Activated CD4-positive, alpha-beta T cell treated with anti-CD3 and anti-CD28 coated beads, Interleukin-2, amount 50 U/mL, for 16 hours (primary cell): ENCODE measurements at places on chromosomes 13 and 19.
A peak's percentile ranks its signal among the peaks of the same experiment; 100 is the strongest.

GRCh38 chr13:53214433-53214832 lies 185.8 kb downstream of the OLFM4 start:
- DNase-seq, result no peak

- no peak for DNase-seq
Observed at GRCh38 chr19:15107061-15108010, at the start of gene SYDE1. Gene SYDE1, plus strand, starts transcription at chr19:15107401. Its CDS starts 33 bp downstream, at chr19:15107434.

DNA sequence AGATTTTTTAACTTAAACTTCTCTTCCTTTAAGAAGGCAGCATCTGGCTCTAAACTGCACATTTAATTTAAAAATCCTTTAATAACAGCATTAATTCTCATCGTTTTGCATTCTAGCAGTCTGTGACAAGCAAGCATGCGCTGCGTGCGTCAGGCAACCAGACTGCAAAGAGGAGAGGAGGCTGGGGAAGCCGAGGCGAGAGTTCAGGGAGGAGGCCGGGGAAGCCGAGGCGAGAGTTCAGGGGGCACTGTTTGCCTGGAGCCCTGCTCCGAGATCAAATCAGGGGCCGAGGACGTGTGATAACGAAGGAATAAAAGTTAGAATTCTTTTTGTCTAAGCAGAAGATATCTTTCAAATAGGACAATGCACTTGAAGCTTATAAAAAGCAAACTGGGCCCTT lies 435.7 kb downstream of the EFNB2 start:
- no peak for DNase-seq

- no peak for DNase-seq
Observed at GRCh38 chr19:11566164-11566563, 7.1 kb upstream of the ELOF1 start.

- no peak for DNase-seq
Observed at GRCh38 chr19:41811036-41811435, 14.6 kb downstream of the CEACAM3 start.

DNA sequence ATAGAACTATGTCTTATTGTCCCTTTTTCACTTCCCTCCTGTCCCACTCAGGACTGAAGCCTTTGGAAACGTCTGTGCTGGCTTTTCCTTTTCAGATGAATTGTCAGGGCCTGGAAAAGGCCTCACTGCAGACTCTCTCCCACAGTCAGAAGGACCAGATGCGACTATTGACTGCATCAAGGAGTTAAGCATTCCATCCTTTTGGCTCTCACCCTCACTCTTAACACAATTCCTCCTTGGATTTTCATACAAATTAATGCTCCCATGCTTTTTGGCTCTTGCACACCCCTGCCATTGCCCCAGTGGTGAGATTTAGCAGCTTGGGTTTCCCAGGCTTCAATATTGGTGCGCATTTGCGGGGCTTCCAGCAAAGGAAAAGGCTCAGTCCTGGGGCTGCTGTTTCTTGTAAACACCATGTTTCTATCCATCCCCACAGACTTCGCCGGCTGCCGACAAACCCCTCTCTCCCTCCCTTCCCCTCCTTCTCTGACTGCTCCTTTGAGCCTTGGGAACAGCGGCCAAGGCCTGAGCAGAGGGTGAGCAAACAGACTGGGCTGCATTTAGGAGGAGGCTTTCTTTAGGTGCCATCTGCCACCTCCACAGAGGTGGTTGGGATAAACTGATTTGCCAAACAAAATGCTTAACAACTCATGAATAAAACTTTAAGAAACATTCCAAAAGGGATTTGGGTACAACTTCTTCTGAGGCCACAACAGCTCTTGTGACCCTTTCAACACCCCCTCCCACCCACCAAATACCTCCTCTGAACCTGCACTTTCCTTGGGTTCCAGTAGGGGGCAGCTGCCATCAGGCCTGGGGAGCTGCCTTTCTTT lies 48.6 kb upstream of the PCDH8 start:
- DNase-seq, result peak; percentile 18

DNA sequence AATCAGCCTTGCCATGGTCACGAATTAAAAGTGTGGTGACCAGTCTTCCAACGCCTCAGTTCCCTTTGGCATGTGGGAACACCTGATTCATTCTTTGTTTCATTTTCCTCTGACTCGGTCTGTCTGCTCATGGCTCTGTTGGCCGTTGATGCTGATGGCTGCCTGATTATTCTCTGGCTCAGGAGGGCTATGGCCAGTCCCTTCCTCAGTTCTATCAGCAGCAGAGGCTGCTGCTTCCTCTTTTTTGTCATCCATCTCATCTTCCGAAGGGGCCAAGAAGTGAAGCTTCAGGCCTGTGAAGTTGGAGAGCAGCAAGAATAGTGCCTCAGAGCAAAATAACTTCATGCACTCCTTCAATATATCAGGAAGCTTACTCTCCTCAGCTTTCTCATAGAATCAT lies 9.5 kb upstream of the MLNR start:
- no peak for DNase-seq

DNA sequence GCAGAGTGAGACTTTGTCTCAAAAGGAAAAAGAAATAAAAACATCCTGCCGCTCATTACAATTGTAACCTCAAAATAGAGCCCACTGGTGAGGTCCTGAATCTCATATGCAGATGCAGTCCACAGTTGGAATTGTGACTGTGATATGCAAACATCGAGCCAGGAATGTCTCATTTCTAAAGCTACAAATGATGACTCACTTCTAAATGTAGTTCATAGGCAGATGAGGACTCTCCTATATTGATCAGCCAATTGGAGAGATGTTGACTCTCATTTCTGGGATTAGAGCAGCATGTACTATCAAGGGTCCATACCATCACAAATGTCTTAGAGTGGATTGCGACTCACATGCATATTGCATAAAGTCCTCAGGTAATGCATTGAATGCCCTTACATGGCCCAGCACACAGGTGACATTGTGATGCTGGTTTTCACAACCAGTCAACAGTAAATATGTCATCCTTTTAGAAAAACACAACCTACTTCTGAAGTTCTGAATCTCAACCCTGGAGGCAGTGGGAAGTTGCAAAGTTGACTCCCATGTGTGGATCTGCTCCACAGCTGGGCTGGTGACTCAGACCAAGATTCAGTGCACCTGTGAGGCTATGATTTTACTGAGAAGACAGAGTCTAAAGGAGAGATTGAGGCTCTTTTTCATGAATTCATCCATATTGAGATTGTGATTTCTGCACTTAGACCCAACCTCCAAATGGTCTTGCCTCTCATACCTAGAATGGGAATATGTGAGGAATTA lies 16.9 kb upstream of the ZNF254 start:
- DNase-seq, result no peak

- peak; percentile 91 for DNase-seq
Observed at GRCh38 chr19:35869327-35870123, 1.2 kb downstream of the APLP1 start.

- DNase-seq, result no peak
Observed at GRCh38 chr13:50617134-50617721, 226.3 kb downstream of the DLEU7 start.

DNA sequence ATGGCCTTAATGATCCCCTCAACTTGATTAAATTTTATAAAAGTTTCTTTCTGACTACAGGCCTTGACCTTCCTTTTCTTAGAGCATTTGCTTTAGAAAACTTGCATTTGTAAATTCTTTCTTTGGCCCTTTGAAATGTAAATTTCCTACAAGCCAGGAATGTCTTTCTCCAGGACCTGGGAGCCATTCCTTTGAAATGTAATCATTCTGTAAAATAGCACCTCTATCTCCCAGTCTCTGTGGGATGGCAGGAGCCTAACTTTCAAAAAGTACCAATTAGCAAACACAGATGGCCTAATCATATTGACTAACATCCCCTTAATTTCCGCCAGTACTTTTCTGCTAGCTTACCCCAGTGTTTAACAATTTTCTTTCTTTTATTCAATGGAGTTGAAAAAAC lies 1394.2 kb upstream of the ATXN8OS start:
- no peak for DNase-seq

DNA sequence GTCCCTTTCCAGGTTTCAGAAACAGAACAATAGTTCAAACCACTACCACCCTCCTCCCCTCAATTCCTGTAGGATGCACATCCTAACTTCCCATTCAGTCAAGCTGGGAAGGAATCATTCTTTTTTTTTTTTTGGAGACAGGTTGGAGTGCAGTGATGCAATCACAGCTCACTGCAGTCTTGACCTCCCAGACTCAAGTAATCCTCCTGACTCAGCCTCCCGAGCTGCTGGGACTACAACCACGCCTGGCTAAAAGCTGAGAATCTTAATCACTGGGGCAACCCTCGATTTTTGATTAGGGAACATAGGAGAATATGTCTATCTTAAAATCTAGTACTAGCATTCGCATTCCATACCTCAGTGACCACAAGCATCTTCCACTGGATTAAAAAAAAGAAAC lies 146.2 kb downstream of the ABCC4 start:
- no peak for DNase-seq

- DNase-seq, result no peak
Observed at GRCh38 chr13:100566543-100566942, 22.0 kb downstream of the GGACT start.

GRCh38 chr19:38657633-38658222 lies 10.3 kb downstream of the ACTN4 start:
- peak; percentile 68 for DNase-seq

DNA sequence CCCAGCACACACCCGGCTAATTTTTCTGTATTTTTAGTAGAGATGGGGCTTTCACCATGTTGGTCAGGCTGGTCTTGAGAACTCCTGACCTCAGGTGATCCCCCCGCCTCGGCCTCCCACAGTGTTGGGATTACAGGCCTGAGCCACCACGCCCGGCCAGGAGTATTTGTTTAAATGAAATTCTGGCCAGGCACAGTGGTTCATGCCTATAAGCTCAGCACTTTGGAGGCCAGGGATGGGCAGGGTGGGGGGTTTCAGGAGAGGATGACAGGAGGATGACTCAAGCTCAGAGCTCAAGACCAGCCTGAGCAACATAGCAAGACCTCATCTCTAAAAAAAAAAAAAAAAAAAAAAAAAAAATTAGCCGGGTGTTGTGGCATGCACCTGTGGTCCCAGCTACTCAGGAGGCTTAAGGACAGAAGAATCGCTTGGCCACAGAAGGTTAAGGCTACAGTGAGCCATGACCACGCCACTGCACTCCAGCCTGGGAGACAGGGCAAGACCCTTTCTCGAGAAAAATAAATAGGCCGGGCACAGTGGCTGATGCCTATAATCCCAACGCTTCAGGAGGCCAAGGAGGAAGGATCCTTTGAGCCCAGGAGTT lies 8.2 kb upstream of the DHDH start:
- no peak for DNase-seq

DNA sequence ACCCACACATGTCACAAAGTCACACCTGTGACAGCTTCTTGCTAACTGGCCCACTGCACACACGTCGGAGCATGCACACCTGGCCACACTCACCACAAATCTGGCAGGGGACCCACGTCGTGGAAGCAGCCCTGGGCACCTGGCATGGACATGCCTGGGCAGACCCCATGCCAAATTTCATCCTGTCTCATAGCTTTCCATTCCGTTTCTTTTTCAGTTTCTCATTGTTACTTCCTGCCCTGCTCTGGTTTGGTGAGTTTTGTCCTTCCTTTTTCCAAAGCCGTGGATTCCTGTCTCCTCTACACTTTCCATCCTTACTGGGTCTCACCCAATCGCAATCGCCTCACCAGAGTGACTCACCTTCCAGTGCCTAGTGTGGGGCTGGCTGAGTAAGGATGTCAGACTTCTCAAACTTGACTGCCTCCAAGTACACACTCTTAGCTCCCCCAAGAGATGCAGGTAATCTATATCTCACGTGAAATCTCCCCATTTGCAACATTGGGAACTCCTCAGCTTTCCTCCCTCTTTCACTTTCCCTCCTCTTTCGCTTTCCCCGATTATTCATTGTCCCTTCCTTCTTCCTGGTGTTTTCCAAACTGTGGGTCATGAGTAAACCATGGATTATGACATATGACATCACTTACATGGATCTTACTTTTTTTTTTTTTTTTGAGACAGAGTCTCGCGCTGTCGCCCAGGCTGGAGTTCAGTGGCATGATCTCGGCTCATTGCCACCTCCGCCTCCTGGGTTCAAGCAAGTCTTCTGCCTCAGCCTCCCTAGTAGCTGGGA lies 1.6 kb upstream of the BBC3 start:
- DNase-seq, result no peak

GRCh38 chr13:74202129-74202813 lies 68.1 kb upstream of the KLF12 start:
- DNase-seq, result no peak

DNA sequence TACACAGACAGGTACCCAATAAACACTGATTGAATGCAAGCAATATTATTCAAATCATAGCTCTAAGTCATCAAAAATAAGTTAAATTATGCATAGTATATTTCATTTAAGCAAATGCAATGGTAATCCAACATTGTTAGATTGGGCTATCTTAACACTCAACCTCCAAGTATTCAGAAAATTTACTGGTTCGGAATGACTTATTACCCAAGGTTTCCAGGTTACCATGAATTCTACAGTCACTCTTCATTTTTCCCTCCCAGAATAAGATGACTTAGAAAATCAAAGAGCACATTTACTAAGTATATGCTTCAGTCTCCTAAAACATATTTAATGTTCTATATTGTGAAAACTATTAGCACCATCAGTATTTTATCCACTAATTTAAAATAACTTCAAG lies 6.0 kb downstream of the UBL3 start:
- DNase-seq, result no peak

DNA sequence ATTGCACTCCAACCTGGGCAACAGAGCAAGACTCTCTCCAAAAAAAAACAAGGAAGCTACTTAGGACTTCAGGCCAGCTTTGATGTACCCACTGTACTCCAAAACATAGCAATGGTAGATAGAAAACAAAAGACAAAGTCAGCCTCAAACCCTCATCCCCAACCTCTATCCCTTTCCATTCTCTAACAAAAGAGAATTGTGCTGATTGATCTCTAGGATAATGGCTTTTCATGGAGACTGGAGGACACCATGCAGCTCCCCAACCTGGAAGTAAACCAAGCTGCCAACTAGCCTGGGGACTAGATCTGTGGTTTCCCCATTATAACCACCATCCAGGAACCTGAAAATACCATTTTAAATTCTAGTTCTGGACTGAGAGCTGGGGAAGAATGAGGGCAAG lies 4.3 kb upstream of the ZDHHC20 start:
- no peak for DNase-seq

GRCh38 chr13:112997188-112998130 lies 28.4 kb downstream of the MCF2L start:
- no peak for DNase-seq

DNA sequence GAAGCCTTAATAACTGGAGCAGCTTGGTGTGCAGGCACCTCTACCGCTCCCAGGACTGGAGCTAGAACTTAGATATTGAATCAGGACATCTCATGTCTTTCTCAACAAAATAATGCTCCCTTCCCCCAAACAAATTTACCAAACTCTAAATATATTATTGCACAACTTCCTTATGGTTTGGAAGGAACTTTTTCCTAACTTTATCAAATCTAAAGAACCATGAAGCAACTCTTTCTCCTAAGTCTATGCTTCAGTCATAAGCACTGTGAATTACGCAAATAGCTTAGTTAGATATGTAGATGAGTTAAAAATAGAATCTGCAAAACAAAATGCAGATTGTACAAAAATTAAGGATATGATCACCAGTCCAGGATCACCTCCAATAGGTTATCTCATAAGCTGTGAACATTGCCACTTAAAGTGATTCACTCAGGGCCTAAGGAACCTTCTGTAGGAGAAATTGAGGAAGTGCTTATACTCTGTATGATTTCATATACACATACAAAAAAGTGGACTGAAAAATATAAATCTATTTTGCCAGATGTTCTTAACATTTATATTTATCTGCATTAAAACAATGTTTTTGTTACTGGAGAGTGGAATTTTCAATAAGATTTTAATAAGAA lies 20.4 kb upstream of the MAB21L1 start:
- no peak for DNase-seq

- DNase-seq, result no peak
Observed at GRCh38 chr19:11111771-11112144, 22.5 kb downstream of the LDLR start.

GRCh38 chr13:113905942-113906341 lies 42.1 kb upstream of the GAS6 start:
- no peak for DNase-seq

- no peak for DNase-seq
Observed at GRCh38 chr19:28305513-28305912, 907.4 kb downstream of the UQCRFS1 start.
